ENCODE measurements at places on chromosomes 5 and 9.

DNA sequence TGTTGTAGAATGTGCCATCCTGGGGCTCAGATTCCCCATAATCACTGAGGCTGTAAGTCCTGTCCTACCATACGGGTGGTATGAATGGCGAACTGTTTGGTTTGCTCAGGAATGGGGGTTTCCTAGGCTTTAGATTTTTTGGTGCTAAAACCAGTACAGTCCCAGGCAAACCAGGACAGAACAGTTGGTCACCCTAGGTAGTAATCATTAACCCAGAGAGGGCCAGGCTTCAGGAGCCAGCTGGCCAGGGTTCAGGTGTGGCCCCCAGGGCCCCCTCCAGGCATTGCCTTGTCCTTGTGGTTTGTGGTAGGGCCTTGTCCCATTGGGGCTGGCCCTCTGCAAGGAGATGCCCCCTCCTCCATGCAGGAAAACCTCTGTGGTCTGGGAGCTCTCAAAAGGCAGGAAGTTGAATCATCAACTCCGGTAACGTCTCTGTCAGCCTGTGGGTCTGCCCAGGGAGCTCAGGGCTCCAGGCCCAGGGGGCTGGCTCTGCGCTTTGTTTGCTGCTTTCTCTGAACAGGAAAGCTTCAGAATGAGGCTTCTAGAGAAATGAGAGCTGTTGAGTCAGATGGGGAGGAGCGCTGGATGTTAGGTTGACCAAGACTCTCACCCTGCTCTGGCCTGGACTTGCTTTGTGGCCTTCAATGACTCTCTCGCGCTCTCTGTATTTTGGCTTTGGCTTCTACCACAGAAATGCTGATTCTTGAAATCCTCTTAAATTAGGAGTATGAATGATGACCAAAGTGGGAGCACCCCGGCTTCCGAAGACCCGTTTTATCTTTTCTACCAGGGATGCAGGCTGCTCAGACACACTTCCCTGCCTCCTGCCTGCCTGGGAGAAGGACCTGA lies 22.2 kb upstream of the JADE2 start:
- DNase-seq = peak; percentile 61

GRCh38 chr5:36662291-36662851 lies 56.0 kb downstream of the SLC1A3 start:
- no peak for DNase-seq

- DNase-seq = no peak
Observed at GRCh38 chr5:138964647-138965201, 89.6 kb upstream of the LRRTM2 start.

- DNase-seq = no peak
Observed at GRCh38 chr9:100756217-100756616, 178.3 kb downstream of the CAVIN4 start.

DNA sequence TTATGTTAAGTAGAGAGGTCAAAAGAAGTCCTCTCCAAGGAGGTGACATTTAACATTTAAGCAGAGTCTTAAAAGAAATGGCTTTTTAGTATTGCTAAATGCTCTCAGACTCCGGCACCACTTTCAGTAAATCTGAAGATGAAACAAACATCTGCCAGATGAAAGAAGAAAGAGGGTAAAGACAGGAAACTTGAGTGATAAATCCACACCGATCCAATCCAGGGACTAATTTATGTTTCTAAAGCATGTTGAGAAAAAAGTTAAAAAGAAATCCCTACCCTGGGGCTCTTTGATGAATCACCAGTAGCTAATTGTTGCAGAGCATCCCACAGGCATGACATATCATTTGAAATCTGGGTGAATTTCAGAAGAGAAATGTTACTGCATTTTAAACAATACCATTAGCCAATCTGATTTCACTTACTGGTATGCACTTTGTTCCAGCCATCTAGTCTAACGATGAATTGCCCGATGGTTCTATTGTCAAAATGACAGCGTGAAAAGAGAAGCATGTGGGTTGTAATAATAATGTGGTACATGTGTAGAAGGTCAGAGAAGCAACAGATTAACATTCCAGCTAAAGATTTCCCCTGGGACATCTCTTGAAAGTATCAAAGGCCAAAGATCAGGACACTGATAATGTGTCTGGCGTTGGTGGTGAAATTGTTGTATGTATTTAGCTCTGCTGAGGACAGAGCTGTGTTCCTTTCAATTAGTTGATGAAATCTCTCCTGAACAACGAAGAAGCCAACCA lies 485.7 kb downstream of the CSNK1G3 start:
- DNase-seq = no peak

- no peak for DNase-seq
Observed at GRCh38 chr5:107289030-107289714, 381.6 kb downstream of the EFNA5 start.

GRCh38 chr9:111730937-111731567 lies 63.7 kb downstream of the SHOC1 start:
- no peak for DNase-seq

DNA sequence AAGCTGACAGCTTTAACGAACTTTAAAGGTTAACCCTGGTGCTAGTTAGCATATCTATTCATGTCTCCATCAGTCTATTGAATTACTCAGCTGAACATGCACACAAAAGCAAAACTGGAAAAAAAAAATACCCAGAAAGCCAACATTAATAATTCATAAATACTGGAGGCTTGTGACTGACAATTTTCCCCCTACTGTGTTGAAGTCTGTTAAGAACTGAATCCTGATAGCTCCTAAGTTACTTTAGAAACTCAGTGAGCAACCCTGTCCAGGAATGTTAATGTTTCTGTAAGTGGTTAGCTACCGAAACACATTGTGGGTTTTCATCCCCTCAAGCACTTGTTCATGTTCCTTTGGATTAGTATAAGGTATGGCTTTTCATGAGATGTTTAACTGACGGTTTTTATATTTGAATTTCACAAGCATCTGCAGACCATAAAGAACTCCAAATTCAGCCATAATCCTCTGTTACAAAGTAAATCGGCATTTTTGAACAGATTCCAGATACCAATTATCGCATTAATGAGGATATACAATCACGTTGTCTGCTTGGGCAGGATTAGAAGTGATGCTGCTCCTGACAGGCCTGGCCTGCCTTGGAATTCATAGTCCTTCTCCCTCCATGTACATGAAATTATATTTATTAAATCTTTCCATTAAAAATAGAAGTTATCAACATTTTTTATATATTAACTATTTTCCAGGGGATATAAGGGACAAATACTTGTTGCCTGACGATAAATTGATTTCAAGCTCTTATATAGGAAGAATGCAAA lies 331.2 kb downstream of the TLE4 start:
- no peak for DNase-seq

DNA sequence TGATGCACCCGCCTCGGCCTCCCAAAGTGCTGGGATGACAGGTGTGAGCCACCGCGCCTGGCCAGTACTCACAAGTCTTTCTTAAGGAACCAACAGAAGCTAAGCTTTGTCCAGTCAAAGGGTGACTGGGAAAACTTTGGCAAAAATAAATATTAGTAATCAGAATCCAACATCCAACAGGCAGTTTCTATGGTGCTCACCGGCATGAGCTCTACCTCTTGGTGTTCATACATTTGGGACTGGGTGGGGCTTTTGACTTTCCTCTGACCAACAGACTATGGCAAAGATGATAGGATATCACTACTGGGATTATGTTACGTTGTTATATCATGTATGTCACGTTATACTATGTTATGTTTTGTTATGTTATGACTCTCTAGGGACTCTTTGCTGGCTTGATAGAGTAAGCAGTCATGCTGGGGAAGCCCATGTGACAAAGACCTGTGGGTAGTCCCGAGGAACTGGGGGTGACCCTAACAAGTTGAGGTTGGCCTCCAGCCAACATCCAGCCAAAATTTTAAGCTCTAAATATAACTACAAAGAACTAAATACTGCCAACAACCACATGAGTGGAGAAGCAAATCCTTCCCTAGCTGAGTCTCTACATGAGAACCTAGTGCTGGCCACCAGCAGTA lies 6.0 kb downstream of the RASGEF1C start:
- no peak for DNase-seq

GRCh38 chr5:69484891-69485290 lies 7.7 kb upstream of the OCLN start:
- no peak for DNase-seq

- no peak for DNase-seq
Observed at GRCh38 chr5:15475367-15475766, 24.6 kb upstream of the FBXL7 start.

DNA sequence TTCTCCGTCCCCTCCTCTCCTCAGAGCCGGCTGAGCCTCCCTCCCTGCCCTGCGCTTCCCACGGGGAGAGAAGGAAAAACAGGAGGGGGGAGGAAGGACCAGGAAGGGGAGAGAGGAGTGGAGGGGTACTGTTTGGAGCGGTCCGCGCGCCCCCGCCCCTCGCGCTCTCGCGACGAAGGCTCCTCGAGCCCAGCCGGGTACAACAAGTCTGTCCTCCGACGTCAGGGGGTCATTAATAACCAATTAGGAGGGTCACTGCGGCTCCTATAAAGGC lies 480 bp upstream of the PRDM12 start:
- DNase-seq = no peak

DNA sequence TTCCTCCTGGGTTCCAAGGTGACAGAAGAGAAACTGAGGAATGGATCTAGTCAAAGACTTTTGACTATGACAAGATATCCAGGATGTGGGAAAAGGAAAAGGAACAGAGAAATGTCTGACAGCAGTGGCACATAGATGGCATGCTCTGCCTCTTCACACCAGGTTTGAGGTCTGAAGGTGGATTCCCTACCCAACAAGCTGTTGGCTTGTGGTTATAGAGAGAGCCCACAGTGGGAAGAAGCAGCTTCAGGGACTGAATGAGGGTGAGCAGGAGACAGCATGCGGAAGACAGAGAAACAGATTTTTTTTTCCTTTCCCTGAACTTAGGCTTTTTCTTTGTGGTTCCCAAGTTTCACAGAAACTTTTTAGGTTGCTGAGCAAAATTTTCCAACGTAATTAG lies 20.6 kb downstream of the IFNW1 start:
- DNase-seq = no peak

- DNase-seq = no peak
Observed at GRCh38 chr5:170254056-170254455, 21.3 kb downstream of the C5orf58 start.

DNA sequence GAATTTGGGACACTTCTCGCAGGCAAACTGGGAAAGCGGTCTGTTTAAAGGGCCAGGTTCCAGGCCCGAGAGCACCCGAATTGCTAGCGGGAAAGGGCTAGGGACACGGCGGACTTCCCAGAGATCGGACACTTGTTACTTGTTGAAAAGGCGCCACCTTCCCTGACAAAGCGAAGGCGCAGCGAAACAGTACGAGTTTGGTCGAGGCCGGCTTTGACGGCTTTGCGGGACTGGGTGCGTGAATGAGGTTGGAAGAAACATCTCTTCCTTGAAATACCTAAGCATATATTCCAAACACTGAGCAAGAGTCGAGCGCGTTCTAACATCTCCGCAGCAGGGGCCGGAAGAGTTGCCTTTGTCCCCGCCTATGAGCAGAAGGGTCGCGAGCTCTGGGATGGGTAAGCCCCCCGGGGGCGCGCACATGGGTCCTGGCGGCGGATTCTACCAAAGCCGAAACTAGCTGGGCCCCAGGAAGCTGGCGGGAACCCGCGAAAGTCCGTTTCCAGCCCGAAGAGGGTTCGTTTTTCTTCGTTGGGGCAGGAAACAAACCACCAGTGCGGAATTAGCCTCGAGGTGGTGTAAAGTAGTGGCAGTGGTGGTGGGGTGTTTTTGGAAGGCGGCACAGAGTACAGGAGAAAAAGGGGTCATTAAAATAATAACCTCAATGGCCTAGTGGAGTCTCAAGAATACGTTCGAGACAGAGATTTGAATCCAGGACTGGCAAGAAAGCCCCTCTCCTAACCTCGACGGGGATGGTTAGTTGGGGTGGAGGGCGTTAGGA lies 1.5 kb downstream of the GDNF start:
- no peak for DNase-seq

GRCh38 chr9:16337322-16338029 lies 533.0 kb downstream of the BNC2 start:
- no peak for DNase-seq

DNA sequence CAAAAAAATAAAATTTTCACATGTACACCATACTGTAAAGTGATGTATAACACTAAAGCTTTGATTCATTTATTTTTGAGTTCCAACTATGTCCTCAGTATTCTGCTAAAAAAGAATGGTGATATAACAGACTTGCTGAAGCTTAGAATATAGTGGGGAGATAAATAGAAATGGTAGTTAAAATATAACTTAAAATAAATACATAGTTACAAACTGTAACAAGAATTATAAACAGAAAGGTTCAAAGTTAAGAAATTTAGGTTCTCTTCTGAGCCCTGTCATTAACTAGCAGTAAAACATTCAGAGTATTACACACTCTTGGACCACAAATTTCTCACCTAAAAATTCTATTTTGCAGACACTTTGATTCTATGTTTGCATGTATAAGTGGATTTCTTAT lies 392.1 kb downstream of the ANXA1 start:
- no peak for DNase-seq

DNA sequence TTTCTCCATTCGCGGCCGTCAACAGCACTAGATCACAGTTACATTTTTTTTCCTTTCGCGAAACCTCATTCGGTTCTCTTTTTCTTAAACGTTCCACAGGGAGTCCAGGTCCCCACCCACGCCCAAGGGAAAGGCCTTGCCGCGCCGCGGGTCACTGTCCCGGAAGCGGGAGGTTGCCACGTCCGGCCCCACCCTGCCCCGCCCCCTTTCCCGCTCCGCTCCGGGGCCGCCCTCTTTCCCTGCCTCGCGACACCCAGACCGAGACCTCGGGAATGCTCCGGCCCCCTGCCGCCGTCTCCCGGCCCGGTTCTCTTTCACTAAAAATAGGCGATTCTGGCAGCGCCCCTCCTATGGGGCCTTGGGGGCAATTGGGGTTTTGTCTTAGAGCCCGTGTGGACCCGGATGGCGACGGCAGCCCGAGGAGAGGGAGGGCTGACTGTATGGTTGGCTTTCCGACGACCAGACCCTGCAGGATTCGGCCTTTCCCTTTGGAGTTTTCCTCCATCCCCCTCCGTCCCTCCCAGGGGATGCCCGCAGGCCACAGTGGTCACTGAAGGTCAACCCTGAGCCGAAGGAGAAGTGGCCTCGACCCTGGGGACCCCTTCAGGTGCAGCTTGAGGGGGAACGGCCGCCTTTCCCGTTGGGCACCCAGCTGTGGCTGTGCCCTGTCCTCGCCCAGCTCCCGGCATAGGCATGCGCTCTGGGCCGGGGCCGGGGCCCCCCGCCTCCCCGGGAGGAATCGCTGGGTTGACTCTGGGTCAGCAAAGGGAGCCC lies 2.8 kb upstream of the RACK1 start:
- peak; percentile 81 for DNase-seq

GRCh38 chr5:57862471-57862911 lies 379.9 kb upstream of the ACTBL2 start:
- no peak for DNase-seq

Data from activated CD4-positive, CD25-positive, alpha-beta regulatory T cell treated with anti-CD3 and anti-CD28 coated beads, Interleukin-2, amount 50 U/mL, for 72 hours (primary cell).